ENCODE measurements at places on chromosomes 6 and 20. TPM values are rescaled to one million over a fixed set of nuclear protein-coding genes. Genes with fewer than 3 reads are reported as not detected.

DNA sequence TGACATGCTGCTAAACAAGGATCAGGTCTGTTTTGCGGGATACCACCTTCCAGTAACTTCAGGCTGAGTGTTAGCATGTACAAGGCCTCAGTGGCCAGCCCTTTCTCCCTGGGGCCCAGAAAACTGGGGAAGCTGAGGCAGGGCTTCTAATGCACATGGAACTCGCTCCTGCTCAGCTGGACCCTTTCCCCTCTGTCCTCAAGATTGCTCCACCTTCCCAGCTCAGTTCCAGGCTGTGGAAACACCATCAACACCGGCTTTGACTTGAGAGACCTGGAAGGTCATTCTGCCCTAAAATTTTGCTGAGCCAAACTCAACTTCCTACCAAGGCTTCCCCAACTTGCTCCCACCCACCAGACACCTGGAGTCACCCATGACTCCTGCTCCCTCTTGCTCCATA is 4.2 kb upstream of the BLCAP start:
- no peak overlapping the region for H3K27ac ChIP-seq
- DNase-seq, result no peak
- no peak overlapping the region for H3K4me3 ChIP-seq
- no peaks in the 10 kb centered on the region for H3K27me3 ChIP-seq

DNA sequence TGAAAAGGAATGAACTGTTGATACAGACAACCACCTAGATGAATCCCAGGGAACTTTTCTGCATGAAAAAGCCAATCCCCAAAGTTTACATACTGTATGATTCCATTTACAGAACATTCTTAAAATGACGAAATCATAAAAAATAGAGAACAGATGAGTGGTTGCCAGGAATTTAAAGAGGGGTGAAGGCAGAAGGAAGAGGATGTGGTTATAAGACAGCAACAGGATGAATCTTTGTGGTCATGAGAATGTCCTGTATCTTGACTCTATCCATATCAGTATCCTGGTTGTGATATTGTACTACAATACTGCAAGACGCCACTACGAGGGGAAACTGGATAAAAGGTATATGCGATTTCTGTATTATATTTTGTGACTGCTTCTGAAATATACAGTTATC is 70.1 kb upstream of the EMILIN3 start:
- no peak overlapping the region for H3K27ac ChIP-seq
- no peaks in the 10 kb centered on the region for H3K27me3 ChIP-seq
- H3K4me1 ChIP-seq, result no peaks in the 10 kb centered on the region
- no peak for DNase-seq
- H3K4me3 ChIP-seq, result no peak overlapping the region

- peaks cover 10% of the 10 kb centered on the region for H3K27me3 ChIP-seq
- no peak for DNase-seq
- H3K36me3 ChIP-seq, result no peaks in the 10 kb centered on the region
- H3K4me1 ChIP-seq, result no peaks in the 10 kb centered on the region
- no peak overlapping the region for H3K27ac ChIP-seq
- no peak overlapping the region for H3K4me3 ChIP-seq
Observed at GRCh38 chr6:25851961-25852360, 20.1 kb upstream of the SLC17A1 start.

DNA sequence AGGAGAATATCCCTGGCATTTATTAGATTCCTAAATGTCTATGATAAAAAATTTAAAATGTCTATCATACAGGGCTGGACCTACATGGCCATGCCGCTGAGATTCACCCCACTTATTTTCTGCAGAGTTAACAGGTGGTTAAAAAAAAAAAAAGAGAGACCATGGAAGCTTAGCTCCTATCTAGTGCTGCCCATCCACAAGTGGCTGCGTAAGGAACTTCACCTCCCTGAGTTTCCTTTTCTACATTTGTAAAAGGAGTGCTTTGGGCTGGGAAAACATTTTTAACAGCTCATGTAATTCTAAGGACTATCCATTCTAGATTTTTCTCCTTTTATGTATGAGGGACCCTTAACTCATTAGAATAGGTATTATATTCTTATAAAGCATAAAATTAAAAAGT is 534.1 kb downstream of the MMUT start:
- H3K36me3 ChIP-seq, result no peaks in the 10 kb centered on the region
- no peak overlapping the region for H3K4me3 ChIP-seq
- no peaks in the 10 kb centered on the region for H3K4me1 ChIP-seq
- no peaks in the 10 kb centered on the region for H3K27me3 ChIP-seq

- no peak for DNase-seq
- H3K4me3 ChIP-seq, result no peak overlapping the region
- H3K36me3 ChIP-seq, result no peaks in the 10 kb centered on the region
- no peaks in the 10 kb centered on the region for H3K27me3 ChIP-seq
- no peak overlapping the region for H3K27ac ChIP-seq
Observed at GRCh38 chr20:9110365-9110764, 41.5 kb downstream of the PLCB4 start.

- no peak overlapping the region for H3K4me3 ChIP-seq
- H3K27ac ChIP-seq, result no peak overlapping the region
- no peaks in the 10 kb centered on the region for H3K36me3 ChIP-seq
- peak; percentile 7 for DNase-seq
- H3K4me1 ChIP-seq, result no peaks in the 10 kb centered on the region
Observed at GRCh38 chr20:49446808-49447207, 35.7 kb downstream of the KCNB1 start.

- no peak overlapping the region for H3K27ac ChIP-seq
- H3K36me3 ChIP-seq, result peaks cover 26% of the 10 kb centered on the region
- H3K4me1 ChIP-seq, result no peaks in the 10 kb centered on the region
- no peak for DNase-seq
Observed at GRCh38 chr6:36491378-36491965, 48.7 kb downstream of the KCTD20 start.

GRCh38 chr6:118319894-118320649 is 228.0 kb upstream of the PLN start:
- no peaks in the 10 kb centered on the region for H3K4me1 ChIP-seq
- H3K36me3 ChIP-seq, result no peaks in the 10 kb centered on the region
- no peak for DNase-seq
- peaks cover 64% of the 10 kb centered on the region for H3K27me3 ChIP-seq

GRCh38 chr6:42336431-42336830 is 115.3 kb downstream of the TRERF1 start:
- no peaks in the 10 kb centered on the region for H3K36me3 ChIP-seq
- no peaks in the 10 kb centered on the region for H3K27me3 ChIP-seq
- no peak for DNase-seq
- H3K4me1 ChIP-seq, result no peaks in the 10 kb centered on the region
- no peak overlapping the region for H3K4me3 ChIP-seq
- H3K27ac ChIP-seq, result no peak overlapping the region

DNA sequence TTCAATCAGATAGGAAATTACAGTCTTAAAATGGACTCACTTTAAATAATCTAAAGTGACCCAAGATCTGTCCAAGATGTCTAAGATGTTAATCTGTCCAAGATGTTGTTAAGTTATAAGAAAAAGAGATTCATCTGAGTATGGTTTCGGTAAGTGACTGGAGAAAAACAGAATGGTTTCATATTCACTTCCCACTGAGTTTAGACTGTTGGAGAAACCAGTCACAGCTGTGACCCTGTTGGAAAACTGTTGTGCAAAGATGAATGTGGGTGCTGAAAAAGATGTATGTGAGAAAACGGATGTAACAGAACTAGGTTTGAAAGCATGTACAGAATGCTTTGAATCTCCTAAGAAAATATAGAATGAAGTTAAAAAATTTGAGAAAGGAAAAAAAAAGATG is 325.9 kb downstream of the COL12A1 start:
- no peaks in the 10 kb centered on the region for H3K36me3 ChIP-seq
- no peak overlapping the region for H3K27ac ChIP-seq
- H3K4me3 ChIP-seq, result no peak overlapping the region
- no peaks in the 10 kb centered on the region for H3K27me3 ChIP-seq
- no peaks in the 10 kb centered on the region for H3K4me1 ChIP-seq

DNA sequence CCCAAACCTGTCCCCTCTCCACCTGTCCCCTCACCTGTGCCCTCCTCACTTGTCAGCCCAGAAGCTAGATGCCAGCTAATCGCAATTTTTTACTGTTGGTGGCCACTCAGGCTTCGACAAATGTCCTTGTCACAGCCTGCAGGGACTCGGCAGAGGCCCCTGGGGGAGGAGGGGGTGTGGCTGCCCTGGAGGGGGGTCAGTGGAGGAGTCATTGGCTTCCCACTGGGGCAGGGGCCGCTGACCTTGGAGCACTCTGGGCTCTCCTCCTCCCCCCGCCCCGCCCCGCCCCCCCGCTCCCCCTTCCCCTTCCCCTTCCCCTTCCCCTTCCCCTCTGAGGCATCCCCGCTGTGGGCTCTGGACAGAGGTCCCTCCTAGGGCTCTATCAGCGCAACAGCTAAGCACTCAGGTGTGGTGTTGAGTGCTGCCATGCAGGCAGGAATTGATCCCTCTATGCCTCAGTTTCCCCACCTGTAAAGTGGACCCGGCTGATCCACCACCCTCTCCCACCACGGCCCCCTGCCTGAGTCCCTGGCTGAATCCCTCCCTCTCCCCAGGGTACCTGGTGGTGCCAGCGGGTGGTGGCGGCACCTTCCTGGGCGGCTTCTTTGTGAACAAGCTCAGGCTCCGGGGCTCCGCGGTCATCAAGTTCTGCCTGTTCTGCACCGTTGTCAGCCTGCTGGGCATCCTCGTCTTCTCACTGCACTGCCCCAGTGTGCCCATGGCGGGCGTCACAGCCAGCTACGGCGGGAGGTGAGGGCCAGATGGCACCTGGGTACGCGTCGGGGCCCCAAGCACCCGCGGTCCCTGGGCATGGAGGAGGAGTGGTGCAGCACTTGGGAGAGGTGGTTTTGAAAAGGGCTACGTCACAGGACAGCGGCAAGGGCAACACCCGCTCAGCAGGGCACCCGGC is 23.8 kb downstream of the SLCO4A1 start:
- H3K36me3 ChIP-seq, result peaks cover 23% of the 10 kb centered on the region
- no peaks in the 10 kb centered on the region for H3K4me1 ChIP-seq
- no peak for DNase-seq
- H3K4me3 ChIP-seq, result no peak overlapping the region
- H3K27me3 ChIP-seq, result no peaks in the 10 kb centered on the region

DNA sequence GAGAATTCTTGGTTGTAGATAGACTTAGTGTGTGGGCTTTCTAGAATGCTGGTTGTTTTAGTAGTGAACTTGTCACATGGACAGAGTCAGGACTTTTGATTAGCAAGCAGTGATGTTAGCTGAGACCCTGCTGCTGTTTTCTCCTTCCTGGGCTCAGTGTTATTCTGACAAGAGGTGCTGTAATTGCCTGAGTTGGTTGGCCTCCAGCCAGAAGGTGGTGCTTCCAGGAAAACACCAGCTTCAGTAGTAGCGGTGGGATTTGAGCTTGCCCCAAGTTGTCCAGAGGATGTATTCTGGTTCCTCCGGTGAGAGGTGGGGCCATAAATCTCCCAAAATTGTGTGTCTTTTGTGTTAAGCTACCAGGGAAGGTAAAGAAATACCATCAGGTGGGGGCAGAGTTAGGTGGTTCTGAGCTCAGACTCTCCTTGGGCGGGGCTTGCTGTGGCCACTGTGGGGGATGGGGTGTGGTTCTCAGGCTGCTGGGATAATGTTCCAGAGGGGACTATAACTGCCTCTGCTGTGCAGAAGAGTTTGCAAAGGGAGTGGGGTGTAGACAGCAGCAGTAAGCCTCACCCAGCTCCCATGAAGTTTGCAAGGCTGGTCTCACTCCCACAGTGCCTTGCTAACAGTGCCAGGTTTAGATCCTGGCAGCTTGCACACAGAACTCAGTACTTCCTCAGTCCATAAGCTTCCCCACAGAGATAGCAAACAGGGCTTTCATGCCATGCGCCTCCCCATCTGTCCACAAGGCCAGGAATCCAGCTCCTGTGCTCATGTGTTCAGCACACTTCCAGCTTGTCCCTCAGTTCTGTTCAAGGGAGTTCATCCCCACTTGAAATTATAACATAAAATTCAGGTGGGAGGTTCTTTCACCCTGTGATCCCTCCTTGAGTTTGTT is 278.4 kb upstream of the PTCHD4 start:
- H3K27me3 ChIP-seq, result no peaks in the 10 kb centered on the region
- H3K27ac ChIP-seq, result no peak overlapping the region
- no peak for DNase-seq
- no peaks in the 10 kb centered on the region for H3K4me1 ChIP-seq

Gene APOM
- 4.8 TPM for total RNA-seq

Gene PRR18
- 0.50 TPM for total RNA-seq

Gene KIF6
- total RNA-seq, result 3.3 TPM

Gene RIMS1
- total RNA-seq, result 0.50 TPM

Data from A673 (cell line).